H7 (cell line): ENCODE measurements at places on chromosomes 6 and 20. TPM values are rescaled to one million over a fixed set of nuclear protein-coding genes. Genes with fewer than 3 reads are reported as not detected.

Gene RIN2
- 2.6 and 2.7 TPM in 2 replicates for total RNA-seq

Gene DEFB113
- not detected in 2 replicates for total RNA-seq

Gene TREML2
- total RNA-seq: not detected in 2 replicates

Gene EPPIN
- 0.03 TPM in 1 of 2 replicates, not detected in the other for total RNA-seq

Gene NCOA6
- total RNA-seq: 3.7 and 5.4 TPM in 2 replicates

Gene MMUT
- 12.5 and 15.0 TPM in 2 replicates for total RNA-seq

Gene PTCRA
- not detected in 2 replicates for total RNA-seq

Gene CLPSL1
- total RNA-seq: not detected in 2 replicates

Gene ZC2HC1B
- total RNA-seq: not detected in 2 replicates

Gene BPIFB4
- not detected in 2 replicates for total RNA-seq

Gene MOXD1
- 0.37 and 0.69 TPM in 2 replicates for total RNA-seq

Gene POPDC3
- total RNA-seq: 1.1 and 2.6 TPM in 2 replicates

Gene WFDC12
- total RNA-seq: not detected in 2 replicates

Gene ADGRF1
- total RNA-seq: not detected in 2 replicates

Gene FKBP1C
- total RNA-seq: 0.80 and 2.0 TPM in 2 replicates

Gene SLC12A5
- total RNA-seq: 1.3 and 4.3 TPM in 2 replicates

Gene HAO1
- not detected in 2 replicates for total RNA-seq

Gene FGD2
- 0.04 and 0.17 TPM in 2 replicates for total RNA-seq

Gene CYP24A1
- 0.03 and 0.74 TPM in 2 replicates for total RNA-seq

Gene CCM2L
- total RNA-seq: 8.3 and 10.6 TPM in 2 replicates

Gene TAAR9
- not detected in 2 replicates for total RNA-seq

Gene CST5
- not detected in 2 replicates for total RNA-seq

Gene DYNLT1
- 59.9 and 67.6 TPM in 2 replicates for total RNA-seq

Gene MAP3K7
- 35.2 and 46.8 TPM in 2 replicates for total RNA-seq

Gene ISM1
- 0.63 TPM in 1 of 2 replicates, not detected in the other for total RNA-seq

Gene FUT9
- 0.18 and 0.28 TPM in 2 replicates for total RNA-seq

Gene GLO1
- 240 and 259 TPM in 2 replicates for total RNA-seq

Gene PLA2G7
- total RNA-seq: 0.17 and 0.26 TPM in 2 replicates

Gene NKAIN2
- 1.1 and 1.8 TPM in 2 replicates for total RNA-seq
